GM19239 (cell line): ENCODE measurements at places on chromosomes 1 and 21.

DNA sequence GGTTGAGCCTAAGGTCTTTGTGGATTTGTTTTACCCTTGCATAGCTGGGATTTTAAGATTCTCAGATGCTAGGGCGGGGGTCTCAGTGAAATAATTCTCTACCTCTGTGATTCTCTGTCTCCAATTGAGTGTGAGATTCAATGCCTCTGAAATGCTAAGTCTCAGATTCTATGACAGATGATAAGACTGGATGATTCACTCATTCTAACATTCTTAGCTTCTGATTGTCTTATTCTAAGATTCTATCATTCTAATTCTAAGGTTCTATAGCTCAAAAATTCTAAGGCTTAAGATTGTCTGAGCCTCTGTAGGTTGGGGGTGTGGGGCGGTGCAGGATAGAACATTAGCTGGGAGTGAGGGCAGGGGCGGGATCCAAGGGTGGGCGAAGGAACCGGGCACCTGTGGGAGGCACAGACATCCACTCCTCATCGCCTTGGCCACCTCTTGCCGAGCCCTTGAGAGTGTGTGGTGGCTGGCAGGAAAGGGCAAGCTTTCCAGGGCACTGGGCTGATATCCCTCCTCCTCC, 29.5 kb downstream of the ADGRB2 start:
- no peak for DNase-seq

DNA sequence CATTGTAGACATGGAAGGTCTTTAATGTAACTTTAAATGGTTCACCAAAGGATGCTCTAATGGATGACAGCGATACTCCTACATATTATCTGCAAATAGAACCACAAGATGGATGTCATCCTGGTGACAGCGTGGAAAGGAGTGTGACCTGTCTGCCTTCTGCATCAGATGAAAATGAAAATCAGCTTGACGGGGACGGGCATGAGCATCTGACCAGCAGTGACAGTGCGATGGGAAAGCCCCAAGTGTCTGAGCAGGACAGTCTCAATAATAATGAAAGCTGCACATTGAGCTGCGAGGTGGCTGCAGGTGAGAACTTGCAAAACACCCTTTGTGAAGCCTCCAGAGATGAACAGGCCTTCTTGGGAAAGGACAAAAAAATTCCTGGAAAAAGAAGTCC, 25.2 kb downstream of the CNST start:
- no peak for DNase-seq

DNA sequence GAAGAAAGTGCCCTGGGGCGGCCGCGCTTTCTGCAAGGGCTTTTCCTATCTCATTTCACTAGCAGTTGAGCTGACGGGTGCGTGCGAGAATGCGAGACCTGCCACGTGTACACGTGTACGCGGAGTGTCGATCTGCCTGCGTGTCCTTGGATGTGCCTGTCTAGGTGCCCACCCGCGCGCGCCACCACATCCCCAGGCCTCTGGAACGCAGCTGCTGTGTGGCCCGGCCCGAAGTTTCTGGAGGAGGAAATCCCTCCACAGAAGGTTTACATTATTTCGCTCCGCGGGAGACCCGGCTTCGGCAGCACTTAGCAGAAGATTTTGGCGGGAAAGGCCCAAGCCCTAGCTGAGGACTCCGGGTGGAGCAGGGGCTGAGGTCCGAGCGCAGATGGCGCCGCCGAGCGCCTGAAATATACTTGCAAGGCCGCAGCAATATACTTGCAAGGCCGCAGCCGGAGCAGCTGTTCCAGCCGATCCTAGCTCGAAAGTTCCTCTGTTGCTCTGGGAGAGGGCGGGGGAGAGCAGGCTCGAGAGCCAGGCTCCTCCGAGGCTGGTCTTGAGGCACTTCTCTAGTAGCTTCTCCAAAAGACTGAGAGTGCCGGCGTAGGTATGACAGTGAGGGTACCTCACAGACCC, 3.9 kb downstream of the TBX15 start:
- no peak for DNase-seq

DNA sequence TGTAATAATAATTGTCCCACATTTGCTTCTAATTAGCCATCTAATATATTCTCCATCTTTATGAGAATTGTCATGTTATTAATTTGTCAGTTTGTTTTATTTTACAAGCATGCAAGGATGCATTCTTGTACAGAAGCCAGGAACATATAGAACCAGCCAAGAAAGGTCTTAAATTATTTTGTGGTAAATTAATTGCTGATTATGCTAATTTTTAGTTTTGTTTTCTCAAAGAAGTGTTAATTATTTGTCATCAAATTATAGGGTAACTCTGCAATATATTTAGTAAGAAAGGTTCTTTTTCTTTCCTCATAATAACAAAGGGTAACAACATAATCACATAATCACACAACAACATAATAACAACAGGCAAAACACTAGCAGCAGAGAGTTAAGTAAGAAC, 5.7 kb downstream of the CLIC6 start:
- no peak for DNase-seq

GRCh38 chr1:81950037-81950436, 149.3 kb downstream of the ADGRL2 start:
- DNase-seq: no peak

DNA sequence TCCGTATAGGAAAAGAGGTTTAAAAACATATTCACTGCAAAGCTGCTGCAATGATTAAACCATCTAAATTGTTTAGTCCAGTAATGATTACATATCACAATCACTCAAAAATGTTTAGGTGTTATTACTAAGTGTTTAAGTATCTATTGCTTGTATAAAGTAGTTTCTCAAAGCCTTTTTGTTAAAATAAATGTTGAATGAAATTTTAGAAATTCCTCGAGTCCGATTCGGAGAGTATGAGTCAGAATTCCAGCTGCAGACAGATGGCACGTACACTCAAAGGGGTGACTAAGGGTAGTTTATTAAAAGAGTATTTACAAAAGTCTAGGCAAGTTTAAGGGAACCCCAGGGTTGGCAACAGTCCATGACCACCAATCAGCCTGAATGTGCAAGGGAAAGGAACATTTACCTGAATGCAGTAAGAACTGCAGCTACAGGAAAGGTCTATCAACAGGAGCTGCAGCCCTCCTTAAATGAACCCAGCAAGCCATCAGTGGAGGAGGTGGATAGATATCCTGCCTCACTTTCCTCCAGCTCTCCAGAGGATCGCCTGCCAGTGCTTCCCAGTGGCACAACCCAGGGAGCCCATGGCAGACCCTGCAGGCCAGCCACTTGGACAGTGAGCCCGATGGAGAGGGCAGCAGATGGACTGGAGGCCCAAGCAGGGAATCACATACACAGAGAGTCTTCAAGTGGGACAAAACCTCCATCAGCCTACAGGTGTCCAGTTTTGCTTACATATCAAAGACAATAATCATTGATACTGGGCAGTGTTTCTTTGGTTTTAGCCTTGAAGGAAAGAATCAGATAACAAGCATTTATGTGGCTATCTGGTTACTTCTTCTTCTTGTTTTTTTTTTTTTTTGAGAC, 92.1 kb upstream of the SLC44A3 start:
- no peak for DNase-seq

DNA sequence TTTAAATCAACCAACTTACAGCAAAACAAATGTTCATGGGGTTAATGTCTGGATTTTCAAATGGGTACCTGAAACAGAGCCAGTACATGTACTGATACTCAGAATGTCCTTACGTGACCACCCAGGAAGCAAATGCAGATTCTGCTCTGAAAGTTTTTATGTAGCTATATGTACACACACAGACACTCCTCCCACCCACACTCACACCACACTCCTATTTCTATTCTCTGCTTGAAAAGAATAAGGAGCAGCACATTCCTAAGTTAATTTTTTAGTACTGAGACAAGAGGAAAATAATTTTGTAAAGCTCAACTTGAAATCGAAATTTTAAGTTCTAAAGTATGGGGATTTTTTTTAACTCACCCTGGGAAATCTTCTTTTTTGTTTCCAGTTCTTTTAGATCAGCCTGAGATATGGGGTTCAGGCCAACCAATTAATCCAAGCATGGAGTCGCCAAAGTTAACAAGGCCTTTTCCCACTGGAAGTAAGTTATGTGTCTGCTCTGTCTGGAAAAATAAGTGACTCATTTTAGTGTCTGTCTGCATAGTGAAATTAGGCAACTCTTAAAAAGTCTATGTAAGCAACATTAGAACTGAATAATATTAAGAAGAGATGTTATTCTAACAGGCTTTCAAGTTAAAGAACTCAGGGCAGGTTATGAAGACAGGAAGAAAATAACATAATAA, 75.5 kb upstream of the DYNLT5 start:
- DNase-seq: no peak

- DNase-seq: no peak
These were observed 9.1 kb downstream of the AHDC1 start for GRCh38 chr1:27594564-27595510.

- no peak for DNase-seq
These were observed 47.2 kb upstream of the PRMT6 start for GRCh38 chr1:107009281-107009680.

DNA sequence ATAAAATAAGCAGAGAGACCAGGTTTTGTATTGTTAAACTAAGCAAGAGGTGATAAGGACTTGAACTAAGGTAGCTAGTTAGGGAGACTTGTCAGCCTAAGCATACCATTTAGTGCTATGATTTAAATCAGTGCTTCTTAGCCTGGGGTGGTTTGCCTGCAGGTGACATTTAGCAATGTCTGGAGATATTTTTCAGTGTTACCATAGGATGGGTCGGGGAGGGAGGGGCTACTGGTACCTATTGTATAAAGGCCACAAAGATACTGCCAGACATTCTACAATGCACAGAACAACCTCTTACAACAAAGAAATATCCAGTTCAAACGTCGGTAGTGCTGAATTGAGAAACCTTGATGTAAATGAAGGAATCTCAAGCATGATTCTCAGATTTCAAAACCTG, 3.3 kb downstream of the ATP5PB start:
- no peak for DNase-seq

DNA sequence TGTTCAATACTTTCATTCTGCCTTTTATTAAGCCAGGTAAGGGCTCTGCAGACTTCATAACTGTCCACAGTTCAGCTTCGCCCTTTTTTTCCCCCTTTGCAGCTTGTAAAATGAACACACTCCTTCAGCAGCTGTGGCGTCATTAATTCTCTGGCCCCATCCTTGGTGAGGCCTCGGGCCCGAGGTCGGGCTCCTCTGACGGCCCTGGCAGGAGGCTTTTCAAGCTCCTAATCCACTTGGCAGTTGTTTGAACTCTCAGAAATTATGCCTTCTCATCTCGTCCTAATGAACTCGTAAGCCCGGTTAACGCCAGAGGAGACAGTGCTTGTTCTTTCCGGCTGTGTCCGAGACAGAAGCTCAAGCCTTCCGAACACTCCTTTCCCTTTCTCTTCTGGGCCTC, 18.1 kb upstream of the EPHA8 start:
- no peak for DNase-seq

DNA sequence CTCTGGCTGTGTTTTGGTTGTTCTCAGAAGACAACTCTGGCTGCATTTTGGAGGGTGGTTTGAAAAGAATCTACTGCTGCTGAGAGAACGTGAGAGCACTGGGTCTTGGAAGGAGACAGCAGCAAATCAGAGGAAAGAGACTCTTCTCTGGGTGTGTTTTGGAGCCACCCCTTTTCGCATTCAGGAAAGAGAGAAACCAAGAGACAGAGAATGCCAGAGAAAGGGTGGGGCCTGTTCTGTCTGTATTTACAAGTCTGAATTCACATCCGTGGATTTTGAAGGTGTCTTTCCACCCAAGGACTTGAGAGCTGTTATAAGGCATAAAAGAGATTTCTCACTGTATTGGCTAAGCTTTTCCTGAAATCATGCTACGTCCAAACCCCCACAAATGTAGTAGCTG, 187.2 kb downstream of the C1orf94 start:
- no peak for DNase-seq

GRCh38 chr1:185058876-185059275, 13.5 kb downstream of the RNF2 start:
- no peak for DNase-seq

DNA sequence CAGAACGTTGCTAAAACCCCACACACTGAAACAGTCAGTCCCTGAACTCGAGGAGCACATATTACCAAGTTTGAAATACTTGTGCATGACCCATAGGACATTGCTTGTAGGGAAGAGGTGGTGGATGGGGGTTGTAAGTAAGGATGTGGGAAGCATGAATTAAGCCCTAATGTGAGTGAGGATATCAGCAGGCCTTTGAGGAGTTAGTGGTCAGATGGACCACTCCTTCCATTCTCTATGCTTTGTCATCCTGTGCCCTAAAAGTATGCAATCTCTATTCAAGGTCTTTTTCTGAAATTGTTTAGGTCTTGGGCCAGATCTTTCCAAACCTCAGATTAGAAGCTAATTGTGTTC, 70.9 kb upstream of the SAMSN1 start:
- DNase-seq: no peak

- no peak for DNase-seq
These were observed 69.3 kb downstream of the CAMK2N1 start for GRCh38 chr1:20416706-20417105.

- DNase-seq: no peak
These were observed 97.2 kb upstream of the LYPLAL1 start for GRCh38 chr1:219076326-219076937.

DNA sequence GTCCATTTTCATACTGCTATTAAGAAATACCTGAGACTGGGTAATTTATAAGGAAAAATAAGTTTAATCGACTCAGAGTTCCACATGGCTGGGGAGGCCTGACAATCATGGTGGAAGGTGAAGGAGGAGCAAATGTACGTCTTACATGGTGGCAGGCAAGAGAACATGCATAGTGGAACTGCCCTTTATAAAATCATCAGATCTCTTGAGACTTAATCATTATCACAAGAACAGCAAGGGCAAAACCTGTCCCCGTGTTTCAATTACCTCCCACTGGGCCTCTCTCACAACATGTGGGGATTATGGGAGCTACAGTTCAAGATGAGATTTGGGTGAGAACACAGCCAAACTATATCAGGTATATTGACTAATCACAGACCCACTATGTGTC, 370.2 kb upstream of the USP24 start:
- DNase-seq: no peak

DNA sequence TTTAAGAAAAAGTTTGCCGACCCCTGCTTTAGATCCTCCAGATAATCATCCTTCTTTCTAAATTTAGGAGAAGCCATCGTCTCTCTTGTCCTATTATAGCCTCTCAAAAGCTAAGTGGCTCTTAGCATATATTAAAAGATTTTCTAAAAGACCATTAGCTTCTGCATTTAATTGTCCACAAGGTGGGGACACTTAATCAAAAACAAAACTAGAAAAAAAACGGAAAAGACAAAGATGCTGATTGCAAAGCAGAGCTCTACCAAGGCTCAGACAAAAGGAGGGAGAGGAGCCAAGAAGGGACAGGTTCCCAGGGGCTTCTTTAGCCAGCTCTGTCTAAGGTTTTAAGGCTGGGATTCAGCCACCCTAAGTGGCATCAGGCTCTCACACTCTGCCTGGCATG, 128.3 kb upstream of the HMGB4 start:
- DNase-seq: no peak

- DNase-seq: no peak
These were observed 187.5 kb downstream of the PDE4B start for GRCh38 chr1:65980237-65980636.

- DNase-seq: no peak
These were observed 14.2 kb upstream of the TMEM125 start for GRCh38 chr1:43255438-43256210.
